ENCODE measurements at places on chromosomes 4 and X. TPM values are rescaled to one million over a fixed set of nuclear protein-coding genes. Genes with fewer than 3 reads are reported as not detected.

- H3K27ac ChIP-seq = no peak overlapping the region
- H3K4me3 ChIP-seq = no peak overlapping the region
- H3K27me3 ChIP-seq = no peaks in the 10 kb centered on the region
- no peaks in the 10 kb centered on the region for H3K36me3 ChIP-seq
- no peaks in the 10 kb centered on the region for H3K4me1 ChIP-seq
- no peak for DNase-seq
These were observed 124.6 kb downstream of the GABRB1 start for GRCh38 chr4:47155919-47156318.

- DNase-seq = no peak
- no peaks in the 10 kb centered on the region for H3K27me3 ChIP-seq
- H3K4me3 ChIP-seq = no peak overlapping the region
- H3K4me1 ChIP-seq = no peaks in the 10 kb centered on the region
- H3K27ac ChIP-seq = no peak overlapping the region
These were observed 176.0 kb downstream of the MGST2 start for GRCh38 chr4:139841464-139842195.

DNA sequence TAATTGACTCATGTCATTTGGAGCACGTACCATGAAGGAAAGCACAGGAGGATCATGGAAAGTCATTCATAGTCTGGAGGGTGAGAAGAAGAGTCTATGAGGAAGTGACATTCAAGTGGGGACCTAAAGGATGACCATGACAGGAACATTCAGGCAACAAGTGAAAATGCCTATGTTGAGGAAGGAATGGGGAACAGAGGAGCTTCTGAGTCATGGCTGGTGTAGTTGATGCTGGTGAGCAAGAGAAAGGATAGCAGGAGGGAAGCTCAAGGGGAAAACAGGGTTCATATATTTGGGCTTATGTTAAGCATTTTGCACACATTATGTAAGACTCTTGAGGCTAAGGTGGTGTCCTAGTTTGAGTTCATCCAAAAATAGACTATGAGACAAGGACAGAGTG, 318.6 kb downstream of the HNRNPD start:
- DNase-seq = no peak
- no peaks in the 10 kb centered on the region for H3K27me3 ChIP-seq
- no peaks in the 10 kb centered on the region for H3K4me1 ChIP-seq
- no peak overlapping the region for H3K4me3 ChIP-seq

DNA sequence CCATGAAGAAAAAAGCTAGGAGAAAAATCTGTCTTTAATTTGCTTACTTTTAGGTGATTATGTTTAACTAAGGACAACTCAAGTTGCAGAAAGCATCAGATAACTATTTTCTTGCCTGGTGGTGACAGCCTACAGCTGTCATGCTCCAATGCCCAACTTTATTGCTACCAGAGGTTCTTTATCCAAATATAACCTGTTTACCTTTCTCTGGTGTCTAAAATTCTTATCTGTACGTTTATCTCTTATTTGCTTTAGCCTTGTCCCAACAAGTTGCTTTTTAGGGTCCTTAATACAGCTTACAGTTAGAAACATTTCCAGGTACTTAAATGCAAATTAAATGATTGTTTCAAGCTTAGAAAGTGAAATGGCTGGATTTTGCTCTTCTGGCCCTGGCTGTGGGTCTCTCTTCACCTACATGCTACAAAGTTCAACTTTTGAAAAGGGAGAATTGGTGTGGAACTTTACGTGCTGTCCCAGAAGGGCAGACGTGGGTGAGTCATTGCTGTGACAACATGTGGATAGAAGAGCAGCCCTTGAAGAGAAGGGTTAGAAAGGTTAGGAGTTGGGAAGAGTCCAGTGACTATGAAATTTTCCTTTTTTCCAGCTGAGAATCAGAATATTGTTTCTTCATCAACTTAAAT, 60.7 kb downstream of the HPGD start:
- H3K27ac ChIP-seq = no peak overlapping the region
- no peak for DNase-seq
- no peak overlapping the region for H3K4me3 ChIP-seq
- no peaks in the 10 kb centered on the region for H3K36me3 ChIP-seq

Gene CHST7
- 5.2 TPM for polyA plus RNA-seq

DNA sequence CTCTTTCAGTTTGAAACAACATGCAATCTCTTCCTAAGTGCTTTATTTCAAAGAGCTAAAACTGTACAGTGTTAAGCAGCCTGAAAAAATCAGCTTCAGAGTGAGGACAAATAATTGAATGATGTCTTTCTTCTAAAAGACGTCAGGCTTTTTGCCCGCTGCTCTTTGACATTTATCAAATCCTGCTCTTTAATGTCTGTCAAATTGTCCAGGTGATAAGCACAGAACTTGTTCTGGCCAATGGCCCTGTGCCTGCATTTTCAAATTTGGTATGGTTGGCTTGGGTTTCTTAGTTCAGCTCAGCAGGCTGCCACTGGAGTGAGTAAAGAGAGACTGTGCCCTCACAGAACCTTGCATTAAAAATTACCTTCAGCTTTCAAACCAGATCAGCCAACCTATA, 712.9 kb upstream of the LCORL start:
- H3K27me3 ChIP-seq = no peaks in the 10 kb centered on the region
- no peaks in the 10 kb centered on the region for H3K36me3 ChIP-seq
- DNase-seq = no peak
- H3K4me1 ChIP-seq = no peaks in the 10 kb centered on the region
- no peak overlapping the region for H3K4me3 ChIP-seq

GRCh38 chr4:7854216-7854615, 85.4 kb downstream of the AFAP1 start:
- H3K27ac ChIP-seq = no peak overlapping the region
- no peak for DNase-seq
- no peak overlapping the region for H3K4me3 ChIP-seq
- H3K36me3 ChIP-seq = peaks cover 37% of the 10 kb centered on the region
- no peaks in the 10 kb centered on the region for H3K27me3 ChIP-seq

DNA sequence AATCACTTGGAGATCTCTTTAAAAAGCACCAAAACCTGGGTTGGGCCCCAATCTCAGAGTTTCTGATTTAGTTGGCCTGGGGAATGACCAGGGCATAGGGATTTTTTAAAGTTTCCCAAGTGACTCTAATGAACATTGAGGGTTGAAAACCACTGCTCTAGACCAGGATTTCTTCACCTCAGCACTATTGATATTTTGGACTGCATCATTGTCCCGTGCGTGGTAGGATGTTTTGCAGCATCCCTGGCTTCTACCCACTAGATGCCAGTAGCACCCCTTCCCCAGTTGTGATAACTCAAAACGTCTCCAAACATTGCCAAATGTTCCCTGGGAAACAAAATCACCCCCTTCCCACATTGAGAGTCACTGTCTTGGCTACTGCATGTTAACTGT, 61.8 kb downstream of the ATXN3L start:
- H3K27me3 ChIP-seq = no peaks in the 10 kb centered on the region
- no peaks in the 10 kb centered on the region for H3K36me3 ChIP-seq
- DNase-seq = no peak
- no peak overlapping the region for H3K4me3 ChIP-seq

Gene HSFX1
- 0.41 TPM for polyA plus RNA-seq

DNA sequence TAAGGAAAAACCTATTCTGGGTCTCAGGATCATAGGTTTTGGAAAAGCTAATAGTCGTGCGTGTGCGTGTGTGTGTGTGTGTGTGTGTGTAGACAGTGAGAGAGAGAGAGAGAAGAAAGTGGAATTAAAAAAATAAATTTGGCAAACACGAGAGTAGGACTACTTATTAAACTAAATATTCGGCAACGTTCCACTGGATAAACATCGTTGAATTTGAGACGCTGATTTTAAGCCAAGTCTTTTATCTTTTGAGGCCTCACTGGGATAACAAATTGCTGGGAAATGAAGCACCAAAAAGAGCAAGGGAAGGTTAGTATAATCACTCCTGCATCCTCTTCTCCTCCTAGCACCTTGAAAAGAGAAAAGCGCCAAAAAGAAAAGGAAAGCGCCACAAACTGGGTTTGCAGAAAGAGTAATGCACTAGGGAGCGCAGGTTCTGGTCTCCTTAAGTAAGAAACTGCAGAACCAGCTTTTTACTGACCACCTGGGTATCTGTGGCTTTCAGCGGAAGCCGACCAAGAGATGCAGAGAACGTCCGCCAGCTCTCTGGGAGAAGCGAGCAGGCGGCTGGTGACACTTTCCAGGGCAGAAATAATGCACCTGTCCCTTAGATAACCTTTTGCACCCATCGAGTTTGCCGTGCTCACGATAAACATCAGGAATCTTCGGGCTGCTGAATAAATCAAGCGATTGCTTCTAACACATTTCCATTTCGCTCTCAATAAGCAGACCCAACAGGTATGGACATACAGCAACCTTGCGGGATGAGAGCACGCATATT, 3.4 kb downstream of the ATOH1 start:
- H3K27ac ChIP-seq = no peak overlapping the region
- H3K4me1 ChIP-seq = peaks cover 11% of the 10 kb centered on the region
- no peaks in the 10 kb centered on the region for H3K36me3 ChIP-seq
- DNase-seq = no peak
- H3K27me3 ChIP-seq = peaks cover 85% of the 10 kb centered on the region

DNA sequence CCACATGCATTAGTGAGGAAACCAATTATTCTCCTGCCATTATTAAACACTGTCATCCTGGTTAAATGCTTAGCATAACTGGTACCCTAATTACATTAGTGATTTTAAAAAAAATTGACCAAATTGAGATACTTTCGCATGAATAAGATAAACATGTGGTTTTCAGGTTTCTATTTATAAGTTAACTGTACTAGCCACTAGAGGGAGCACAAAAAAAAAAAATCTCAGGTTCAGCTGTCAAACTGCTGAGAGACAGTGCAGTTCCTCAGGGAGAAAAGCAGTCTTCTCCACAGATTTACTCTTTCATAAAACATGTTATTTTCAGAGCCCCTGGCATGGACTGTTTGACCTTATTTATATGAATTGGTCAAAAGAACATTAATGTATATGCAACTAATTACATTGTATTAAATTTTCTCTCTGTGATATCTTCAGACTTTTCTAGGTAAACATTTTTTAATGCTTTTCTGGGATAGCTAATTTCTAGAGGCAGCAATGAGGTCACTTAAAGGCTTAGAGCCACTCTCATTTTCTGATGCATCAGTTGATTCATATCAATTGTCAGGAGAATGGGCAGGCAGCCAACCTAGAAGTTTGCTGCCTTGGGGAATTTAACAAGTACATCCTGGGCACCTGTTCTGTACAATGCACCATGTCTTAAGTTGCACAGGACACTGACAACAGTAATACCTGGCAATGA, 167.5 kb downstream of the CDS1 start:
- peak; percentile 64 for DNase-seq
- H3K27ac ChIP-seq = no peak overlapping the region
- peaks cover 15% of the 10 kb centered on the region for H3K36me3 ChIP-seq
- H3K27me3 ChIP-seq = no peaks in the 10 kb centered on the region
- H3K4me1 ChIP-seq = no peaks in the 10 kb centered on the region
- H3K4me3 ChIP-seq = no peak overlapping the region

GRCh38 chr4:20359692-20360091, 108.0 kb downstream of the SLIT2 start:
- H3K4me3 ChIP-seq = no peak overlapping the region
- H3K27ac ChIP-seq = no peak overlapping the region
- no peaks in the 10 kb centered on the region for H3K27me3 ChIP-seq
- no peak for DNase-seq
- no peaks in the 10 kb centered on the region for H3K36me3 ChIP-seq
- H3K4me1 ChIP-seq = no peaks in the 10 kb centered on the region

GRCh38 chr4:134533068-134533467, 331.5 kb upstream of the PABPC4L start:
- H3K27ac ChIP-seq = no peak overlapping the region
- H3K4me3 ChIP-seq = no peak overlapping the region
- no peaks in the 10 kb centered on the region for H3K4me1 ChIP-seq
- H3K27me3 ChIP-seq = no peaks in the 10 kb centered on the region
- DNase-seq = no peak
- no peaks in the 10 kb centered on the region for H3K36me3 ChIP-seq

DNA sequence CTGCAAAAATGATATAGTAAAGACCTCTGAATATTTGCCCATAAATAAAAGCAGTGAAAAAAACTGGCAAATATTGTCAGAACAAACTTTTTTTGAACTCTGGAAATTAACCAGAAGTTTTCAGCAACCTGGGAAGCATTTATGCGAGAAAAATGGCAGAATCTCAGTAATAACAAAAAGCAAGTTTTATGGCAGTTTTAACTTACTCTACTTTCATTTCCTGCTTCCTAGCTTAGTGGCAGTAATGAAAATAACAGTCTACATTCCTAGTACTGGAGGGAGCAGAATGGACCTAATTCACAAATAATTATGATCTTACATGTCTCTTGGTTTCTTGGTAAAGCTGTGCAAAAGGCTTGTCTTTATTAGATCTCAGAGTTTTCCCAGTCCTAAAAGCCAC, 460.1 kb downstream of the NAF1 start:
- H3K4me1 ChIP-seq = no peaks in the 10 kb centered on the region
- H3K27me3 ChIP-seq = no peaks in the 10 kb centered on the region
- no peak overlapping the region for H3K4me3 ChIP-seq
- no peak overlapping the region for H3K27ac ChIP-seq
- DNase-seq = no peak
- no peaks in the 10 kb centered on the region for H3K36me3 ChIP-seq

DNA sequence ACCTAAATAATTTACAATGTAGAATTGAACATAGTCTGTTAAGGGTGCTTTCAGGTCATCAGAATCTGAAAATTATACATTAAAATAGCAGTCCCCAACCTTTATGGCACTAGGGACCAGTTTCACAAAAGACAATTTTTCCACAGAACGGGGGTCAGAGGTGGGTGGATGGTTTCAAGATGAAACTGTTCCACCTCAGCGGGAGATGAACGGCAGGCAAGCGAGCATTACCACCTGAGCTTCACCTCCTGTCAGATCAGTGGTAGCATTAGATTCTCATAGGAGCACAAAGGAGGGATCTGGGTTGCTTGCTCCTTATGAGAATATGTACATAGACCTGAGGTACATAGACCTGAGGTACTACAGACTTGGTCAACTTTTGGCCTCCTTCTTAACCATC, 29.0 kb downstream of the LRBA start:
- H3K36me3 ChIP-seq = no peaks in the 10 kb centered on the region
- no peaks in the 10 kb centered on the region for H3K4me1 ChIP-seq
- no peak overlapping the region for H3K27ac ChIP-seq
- no peaks in the 10 kb centered on the region for H3K27me3 ChIP-seq

DNA sequence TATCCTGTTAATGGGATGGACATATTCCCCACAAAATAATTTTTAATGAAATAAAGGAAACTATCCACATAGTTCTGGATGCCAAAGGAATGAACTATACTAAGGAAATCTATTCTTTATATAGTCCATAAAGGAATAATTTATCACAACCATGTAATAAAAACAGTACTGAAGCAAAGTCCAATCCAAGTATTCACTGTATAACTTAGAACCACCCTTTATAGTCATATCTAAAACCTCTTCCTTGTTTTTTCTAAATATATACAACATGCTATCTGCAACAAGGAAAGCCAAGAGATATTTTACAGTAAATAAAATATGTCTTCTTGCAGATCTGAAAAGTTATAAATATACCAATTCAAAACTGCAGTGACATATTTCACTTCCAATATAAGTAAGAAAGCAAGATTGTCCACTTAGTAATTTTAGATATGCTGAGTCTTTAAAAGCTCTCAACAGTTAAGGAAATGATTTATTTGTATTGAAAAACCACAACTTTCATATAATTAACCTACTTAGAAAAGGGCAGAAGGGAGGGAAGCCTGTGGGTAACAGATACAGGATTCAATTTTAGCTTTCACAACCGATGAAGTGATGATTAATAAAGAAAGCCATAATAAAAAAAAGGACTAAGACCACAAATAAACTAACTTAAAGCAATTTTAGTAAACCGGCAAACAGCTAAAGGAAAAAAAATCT, 8.0 kb downstream of the NR3C2 start:
- H3K4me1 ChIP-seq = peaks cover 13% of the 10 kb centered on the region
- no peak overlapping the region for H3K27ac ChIP-seq
- H3K36me3 ChIP-seq = peaks cover 2% of the 10 kb centered on the region
- no peaks in the 10 kb centered on the region for H3K27me3 ChIP-seq
- H3K4me3 ChIP-seq = no peak overlapping the region
- peak; percentile 49 for DNase-seq
